ENCODE measurements at places on chromosomes 7 and 10.

GRCh38 chr7:8278183-8278582, 16.2 kb upstream of the ICA1 start:
- DNase-seq: no peak

DNA sequence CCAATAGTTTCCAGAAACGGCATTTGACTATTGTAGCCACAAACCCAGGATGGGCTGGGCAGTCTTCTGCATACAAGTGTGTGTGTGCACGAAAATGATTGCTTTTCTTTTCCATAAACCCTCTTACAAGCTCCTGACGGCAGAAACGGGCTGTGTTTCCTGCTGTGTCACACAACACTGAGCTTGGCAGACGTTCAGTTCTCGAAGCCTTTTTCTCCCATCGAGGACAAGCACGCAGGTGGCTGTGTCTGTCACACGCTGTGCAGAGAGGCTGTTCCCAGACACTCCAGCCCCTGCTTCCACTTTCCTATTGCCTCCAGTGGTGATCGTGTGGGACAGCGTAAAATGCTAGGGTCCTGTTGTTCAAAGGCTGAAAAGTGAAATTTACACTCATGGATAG, 32.1 kb downstream of the RBAK start:
- DNase-seq: no peak

- no peak for DNase-seq
Observed at GRCh38 chr10:73647875-73648651, 6.8 kb upstream of the MYOZ1 start.

DNA sequence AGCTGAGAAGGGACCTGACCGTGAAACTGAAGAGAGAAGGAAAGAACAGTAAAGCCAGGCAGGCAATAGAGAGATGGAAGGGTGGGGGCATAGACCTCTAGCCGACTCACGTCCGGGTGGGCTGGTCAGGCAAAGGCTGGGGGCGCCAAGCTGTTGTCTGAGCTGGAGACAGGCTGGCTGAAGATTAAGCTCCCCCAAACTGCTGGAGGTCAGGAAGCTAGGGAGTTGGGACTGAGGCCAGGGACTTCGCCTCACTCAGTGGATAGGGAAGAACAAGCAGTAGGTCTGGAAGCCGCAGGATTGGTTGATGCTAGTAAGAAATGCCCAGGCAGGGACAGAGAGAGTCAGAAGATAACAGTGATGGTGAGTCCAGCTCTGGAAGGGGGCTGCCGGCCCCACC, 5.3 kb downstream of the PITX3 start:
- no peak for DNase-seq

DNA sequence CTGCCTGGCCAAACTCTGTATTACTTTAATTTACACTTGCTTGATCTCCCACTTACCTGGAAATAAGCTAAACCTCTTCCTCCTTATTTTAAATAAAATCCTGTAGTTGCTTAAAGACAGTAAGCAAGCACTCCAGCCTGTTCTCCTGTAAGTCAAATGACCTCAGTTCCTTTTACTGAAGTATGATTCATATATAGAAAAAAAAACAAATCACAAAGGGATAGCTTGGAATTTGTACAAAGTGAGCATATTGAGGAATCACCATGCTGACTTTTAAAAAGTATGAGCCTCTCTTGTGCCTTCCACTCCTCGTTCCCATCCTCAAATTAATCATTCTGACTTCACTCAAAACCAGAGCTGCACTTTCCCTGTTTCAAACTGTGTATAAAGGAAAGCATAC, 52.0 kb downstream of the C10orf90 start:
- no peak for DNase-seq
